ENCODE measurements at places on chromosomes 4 and X.

DNA sequence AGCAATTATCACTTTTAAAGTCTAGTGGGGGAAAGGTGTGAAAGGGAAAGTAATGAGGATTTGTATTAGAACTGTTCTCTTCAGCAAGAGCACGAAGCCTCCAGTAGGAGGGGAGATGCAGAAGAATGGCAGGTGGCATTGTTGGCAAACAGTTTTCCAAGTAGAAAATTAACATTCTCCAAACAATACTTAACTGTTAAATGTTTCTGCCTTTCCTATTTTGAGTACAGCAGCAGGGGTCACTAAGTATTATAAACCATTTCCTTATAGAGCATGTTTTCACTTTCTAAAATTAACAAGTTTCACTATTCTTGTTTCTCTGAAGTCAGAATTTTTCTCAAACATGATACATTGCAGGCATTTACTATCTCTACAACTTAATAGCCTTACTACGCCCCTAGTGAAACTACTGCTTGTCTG lies 58.7 kb downstream of the LEF1 start:
- DNase-seq, result no peak

GRCh38 chr4:111871802-111872201 lies 273.5 kb upstream of the FAM241A start:
- no peak for DNase-seq

GRCh38 chr4:173420324-173420752 lies 21.4 kb upstream of the SCRG1 start:
- DNase-seq, result no peak

GRCh38 chr4:5165420-5166369 lies 114.4 kb downstream of the STK32B start:
- no peak for DNase-seq

DNA sequence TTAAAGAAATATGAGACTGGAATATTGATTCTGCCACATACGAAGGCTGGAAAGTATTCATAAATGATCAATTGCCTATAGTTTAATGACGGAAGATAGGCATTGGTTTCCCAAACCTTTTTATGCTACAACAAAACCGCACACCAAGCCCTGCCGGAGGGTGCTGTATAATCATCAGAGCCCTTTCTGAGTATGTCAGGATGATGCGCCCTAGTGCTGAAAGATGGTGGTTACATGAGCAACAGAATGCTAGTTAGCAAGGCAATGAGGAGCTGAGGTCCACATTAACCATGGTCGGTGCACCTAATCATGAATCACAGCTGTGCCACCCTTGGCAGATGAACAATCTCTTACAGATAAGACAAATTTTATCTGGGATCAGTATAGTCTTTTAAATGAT lies 491.1 kb downstream of the PACRGL start:
- no peak for DNase-seq

DNA sequence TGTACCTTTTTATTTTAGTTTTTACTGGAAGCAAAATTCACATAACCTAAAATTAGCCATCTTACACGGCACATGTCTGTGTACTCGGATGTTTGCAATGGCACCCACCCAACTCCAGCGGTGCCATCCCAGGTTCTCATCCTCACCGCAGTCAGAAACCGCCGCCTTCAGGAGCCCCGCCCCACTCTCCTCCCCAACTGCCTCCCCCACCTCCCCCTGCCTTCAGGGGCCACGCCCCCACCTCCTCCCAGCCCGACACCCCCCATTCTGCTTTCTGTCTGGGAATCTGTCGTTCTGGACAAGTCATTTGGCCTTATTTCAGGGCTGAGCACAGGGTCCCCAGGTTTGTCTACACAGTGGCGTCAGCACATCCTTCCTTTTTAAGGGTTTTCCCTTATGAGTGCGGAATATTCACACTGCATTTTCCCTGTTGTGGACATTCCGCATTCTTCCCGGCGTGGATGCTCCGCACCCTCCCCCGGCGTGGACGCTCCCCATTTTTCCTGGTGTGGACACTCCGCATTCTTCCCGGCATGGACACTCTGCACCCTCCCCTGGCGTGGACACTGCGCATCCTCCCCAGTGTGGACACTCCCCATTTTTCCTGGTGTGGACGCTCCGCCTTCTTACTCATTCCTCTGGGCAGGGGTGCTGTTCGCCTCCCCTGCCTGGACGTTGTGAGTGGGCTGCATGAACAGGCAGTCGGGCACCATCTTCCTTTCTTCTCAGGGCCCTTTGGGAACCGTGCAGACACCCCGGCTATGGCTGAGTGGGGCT lies 135.4 kb upstream of the NKX1-1 start:
- DNase-seq, result no peak

GRCh38 chrX:131752493-131753198 lies 208.8 kb downstream of the OR13H1 start:
- DNase-seq, result peak; percentile 62

- DNase-seq, result no peak
Measured at GRCh38 chr4:102687982-102688433, 72.8 kb downstream of the MANBA start.

DNA sequence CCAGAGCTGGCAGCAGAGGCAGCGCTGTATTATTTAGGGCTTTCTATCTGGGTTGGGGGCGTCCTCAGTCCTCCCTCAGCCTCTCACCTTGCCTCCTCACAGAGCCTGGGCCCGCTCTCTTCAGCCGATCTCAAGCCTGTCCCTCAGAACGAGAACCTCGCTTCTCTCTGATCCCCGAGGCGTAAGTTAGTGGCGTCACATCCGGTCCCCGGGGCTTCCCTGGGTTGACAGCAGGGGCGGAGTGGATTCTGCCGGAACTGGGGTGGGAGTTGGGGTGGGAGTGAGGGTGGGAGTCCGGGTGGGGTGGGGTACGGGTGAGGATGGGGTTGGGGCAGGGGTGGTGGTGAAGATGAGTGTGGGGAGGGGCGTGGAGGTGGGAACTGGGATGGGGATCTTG lies at the start of gene MAGEA10:
TSS of gene MAGEA10 (minus strand) at position 190 of the 397 bp plus-strand sequence. CDS start 2,957 bp downstream, outside the sequence.
- DNase-seq, result no peak

GRCh38 chr4:128917781-128918180 lies 108.3 kb downstream of the JADE1 start:
- DNase-seq, result no peak

DNA sequence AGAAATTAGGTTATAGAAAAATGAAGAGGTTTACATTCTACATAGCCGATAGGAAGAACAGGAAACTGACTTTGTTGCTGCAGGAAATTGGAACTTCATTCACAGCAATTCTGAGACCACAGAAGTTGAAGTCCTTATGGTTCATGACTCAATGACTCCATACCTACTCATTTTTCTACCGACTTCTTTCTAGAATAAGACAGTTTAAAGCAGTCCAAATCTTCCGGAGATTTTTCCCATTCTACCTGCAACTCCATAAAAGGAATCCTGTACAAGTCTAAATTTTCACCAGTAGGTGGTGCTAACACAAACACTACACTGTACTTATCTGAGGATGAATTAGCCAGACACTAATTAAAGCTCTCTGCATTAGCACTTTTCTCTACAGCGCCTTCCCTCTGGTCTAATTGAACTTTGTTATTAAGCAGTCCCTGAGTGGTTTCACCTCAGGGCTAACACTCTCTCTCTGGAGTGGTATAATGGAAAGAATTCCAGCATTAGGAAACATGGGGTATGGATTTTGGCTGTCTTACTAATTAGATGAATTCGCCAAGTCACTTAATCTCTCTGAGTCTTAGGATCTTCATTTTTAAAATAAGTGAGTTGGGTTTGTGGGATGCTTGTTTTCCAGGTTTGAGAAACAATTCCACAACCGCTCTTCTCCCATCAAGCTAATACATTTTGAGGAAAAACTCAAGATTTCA lies 167.9 kb downstream of the SMIM20 start:
- DNase-seq, result no peak

- DNase-seq, result no peak
Measured at GRCh38 chr4:28062562-28062961, 1201.9 kb downstream of the STIM2 start.

- DNase-seq, result no peak
Measured at GRCh38 chrX:11446336-11446735, 153.1 kb downstream of the AMELX start.

DNA sequence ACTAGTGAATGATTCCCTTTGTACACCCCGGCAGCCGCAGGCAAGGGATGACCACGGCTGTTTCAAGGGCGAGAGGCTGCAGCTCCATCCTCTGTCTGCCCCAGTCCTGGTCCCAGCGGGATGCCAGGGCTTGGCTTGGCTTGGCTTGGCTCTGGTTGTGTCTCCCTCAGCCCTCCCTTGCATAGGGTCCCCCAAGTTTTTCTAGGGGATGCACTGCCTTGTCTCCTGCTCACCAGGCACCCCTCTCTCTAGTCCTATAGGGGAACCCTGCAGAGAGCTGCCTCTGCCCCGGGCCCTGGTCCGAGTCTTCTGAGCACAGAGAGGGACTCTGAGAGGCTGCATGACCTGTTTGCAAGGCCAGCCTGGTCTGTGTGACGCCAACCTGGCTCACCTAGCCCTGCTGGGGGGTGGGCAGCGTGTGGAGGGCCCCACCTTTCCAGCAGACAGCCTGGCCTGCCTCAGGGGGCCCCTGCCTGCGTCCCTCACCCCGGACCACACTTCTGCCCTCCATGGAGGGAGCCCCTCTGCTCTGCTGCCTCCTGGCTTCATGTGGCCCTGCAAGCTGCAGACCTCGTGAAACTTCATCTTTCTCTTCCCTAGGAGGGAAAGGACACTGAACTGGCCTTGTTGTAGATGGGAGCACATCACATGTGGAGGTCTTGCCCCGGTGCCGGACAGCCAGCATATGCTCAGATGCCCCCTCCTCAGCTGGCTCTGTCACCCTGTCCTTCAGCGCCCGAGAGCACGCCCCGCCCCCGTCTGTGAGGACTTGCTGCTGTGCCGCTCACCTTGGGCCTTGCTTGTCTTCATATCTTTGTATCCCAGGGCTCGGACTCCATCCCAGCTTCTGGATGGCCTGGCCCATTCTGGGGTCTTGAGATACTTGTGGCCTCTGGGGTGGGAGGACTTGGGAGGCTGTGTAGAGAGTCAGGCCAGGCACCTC lies 16.4 kb downstream of the SORCS2 start:
- DNase-seq, result no peak

- no peak for DNase-seq
Measured at GRCh38 chr4:8070736-8071718, 87.6 kb downstream of the ABLIM2 start.

- DNase-seq, result no peak
Measured at GRCh38 chr4:4855301-4856070, 4.0 kb upstream of the MSX1 start.

- no peak for DNase-seq
Measured at GRCh38 chr4:176534566-176534965, 214.8 kb downstream of the SPCS3 start.

- DNase-seq, result no peak
Measured at GRCh38 chr4:53068755-53069330, 206.7 kb downstream of the RASL11B start.

GRCh38 chr4:110854021-110854678 lies 231.3 kb upstream of the PITX2 start:
- DNase-seq, result no peak

DNA sequence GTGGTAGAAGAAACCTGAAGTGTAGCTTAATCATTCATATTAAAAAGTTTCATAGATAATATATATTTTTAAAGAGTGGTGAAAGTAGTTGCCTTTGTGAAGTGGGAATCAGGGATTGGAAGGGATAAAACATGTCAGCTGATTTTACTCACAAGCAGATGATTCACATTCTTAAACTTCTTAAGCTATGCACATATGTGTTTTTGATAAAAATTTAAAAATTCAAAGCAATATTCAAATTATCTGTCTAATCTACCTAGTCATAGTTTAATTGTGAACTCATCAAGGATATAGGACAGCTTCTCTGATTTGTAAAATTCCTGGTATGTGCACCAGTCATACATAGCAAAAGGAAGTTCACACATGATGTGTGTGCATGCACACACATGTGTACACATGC lies 520.6 kb upstream of the PITX2 start:
- no peak for DNase-seq

GRCh38 chr4:167897116-167897515 lies 195.2 kb upstream of the ANXA10 start:
- no peak for DNase-seq

DNA sequence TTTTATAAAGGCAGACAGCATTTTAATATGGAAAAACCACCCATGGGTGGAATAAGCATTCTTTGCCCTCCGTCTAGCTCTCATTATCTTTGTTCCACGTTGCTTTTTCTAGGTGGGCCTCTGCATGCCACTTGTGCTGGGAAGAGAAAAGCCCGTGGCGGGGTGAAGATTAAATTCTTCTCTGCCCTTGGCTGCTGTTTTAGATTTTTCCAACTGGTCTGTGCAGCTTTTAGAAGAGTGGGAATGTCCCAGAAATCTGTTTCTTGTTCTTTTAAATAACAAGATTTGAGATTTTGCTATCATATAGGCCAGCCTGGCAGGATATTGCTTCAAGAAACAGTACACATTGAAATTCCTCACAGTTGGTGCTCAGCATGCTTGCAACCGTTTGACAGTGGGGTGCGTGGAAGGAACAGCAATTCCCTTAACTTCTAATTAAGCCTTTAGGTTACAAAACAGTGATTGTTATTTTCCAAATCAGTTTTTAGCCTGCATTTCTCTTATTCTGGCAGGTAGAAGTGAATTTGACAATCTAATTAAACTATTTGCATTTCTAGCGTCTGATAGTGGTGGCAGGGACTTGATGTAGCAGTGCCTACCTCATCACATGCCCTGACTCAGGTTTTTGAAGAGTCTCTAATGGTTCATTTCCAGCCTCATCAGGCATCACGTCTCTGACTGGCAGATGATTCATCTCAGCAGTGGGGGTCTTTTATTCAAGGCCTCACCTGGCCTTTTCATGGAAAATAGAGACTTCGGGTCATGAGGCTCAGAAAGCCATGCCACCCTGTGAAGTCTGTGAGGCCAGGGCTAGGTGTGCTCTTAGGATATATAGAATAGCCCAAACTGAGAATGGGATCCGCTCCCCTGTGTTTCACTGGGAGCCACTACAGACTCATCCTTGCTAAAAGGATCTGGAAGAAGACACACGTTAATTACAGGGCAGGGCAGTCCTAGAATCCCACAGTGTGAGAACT lies 50.8 kb downstream of the PPEF1 start:
- DNase-seq, result no peak

DNA sequence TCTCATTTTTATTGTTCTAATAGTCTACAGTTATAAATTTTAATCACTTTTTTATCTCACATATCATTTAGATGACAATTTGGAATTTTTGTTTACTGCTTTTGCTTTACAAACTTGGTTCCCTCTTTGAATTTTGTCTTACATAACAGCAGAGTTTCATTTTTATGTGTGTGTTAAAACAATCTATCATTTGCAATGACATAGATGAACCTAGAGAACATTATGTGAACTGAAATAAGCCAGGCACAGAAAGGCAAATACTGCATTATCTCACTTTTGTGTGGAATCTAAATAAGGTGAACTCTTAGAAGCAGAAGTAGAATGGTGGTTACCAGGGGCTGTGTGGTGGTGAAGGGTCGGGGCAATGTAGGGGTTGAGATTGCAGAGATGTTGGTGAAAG lies 170.7 kb downstream of the GASK1B start:
- no peak for DNase-seq

GRCh38 chrX:71458866-71459265 lies 74.0 kb upstream of the OGT start:
- DNase-seq, result no peak
